ENCODE measurements at places on chromosomes 5 and 9.

- no peak for DNase-seq
Observed at GRCh38 chr5:132261881-132262845, 4.7 kb downstream of the PDLIM4 start.

GRCh38 chr5:39426051-39426745 lies 1.4 kb upstream of the DAB2 start:
- no peak for DNase-seq

DNA sequence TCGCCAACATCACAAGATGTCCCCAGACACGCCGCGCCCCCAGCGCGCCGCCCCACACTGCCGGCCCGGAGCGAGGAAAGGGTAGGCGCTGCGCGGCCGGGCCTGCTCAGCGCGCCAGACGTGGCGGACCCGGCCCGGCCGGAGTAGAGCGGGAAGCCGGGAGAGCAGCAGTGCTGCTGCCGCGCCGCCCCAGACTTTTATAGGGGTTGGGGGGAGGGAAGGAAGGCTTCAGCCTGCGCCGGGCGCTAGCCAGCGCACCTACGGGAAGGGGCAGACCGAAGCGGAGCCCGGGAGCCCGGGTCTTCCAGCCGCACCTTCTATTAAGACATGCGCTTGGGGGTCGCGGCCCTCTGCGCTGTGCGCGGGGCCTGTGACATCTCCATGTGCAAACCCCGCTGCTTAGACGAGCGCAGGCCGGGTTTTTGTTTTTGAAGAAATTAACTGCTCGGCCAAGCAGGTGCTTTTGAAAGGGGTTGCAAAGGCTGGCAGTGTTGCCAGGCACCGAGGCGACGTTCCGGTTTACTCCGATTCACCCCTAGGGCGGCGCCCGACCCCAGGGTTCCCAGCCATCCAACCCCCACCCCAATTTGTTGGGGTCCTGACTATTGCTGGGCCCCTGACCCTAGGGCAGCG lies 353 bp upstream of the PAX5 start:
- no peak for DNase-seq

DNA sequence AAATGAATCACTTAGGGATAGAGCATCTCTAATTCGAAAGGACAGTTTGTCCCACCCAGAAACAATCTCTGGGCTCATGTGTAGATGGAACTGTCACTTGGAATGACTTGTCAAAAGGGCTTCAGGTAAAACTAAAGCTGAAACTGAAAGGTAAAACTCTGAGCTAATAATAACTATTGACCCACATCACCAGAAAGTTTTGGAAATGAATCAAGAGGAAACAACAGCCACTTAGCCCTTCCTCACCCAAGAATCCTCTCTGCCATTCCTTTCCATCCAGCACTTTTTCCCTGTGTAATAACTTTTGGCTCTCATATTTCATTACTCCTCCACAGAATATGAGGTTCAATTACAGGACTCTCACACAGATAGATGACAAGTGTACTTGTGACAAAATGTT lies 14.0 kb upstream of the GLRX start:
- DNase-seq, result no peak

DNA sequence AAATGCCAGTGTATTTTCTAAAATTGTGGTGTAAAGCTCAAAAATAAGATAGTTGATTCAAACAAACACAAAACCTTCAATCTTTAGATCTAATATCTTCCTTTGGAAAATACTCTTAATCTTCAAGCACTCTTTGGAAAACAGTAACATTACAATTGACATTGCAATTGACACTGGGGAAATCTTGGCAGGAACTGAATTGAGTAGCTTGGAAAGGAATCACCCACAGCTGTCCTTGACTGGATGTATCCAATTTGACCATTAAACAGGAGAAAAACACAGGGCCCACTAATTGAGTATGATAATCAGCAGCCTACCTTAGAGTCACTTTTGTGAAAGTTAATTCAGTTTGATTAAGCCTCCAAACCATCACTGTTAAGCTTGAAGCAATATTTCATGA lies 776.7 kb downstream of the DTWD2 start:
- DNase-seq, result no peak

- no peak for DNase-seq
Observed at GRCh38 chr9:113373256-113373655, 3.5 kb downstream of the HDHD3 start.

- no peak for DNase-seq
Observed at GRCh38 chr5:164475339-164475977, 970.0 kb downstream of the MAT2B start.

- no peak for DNase-seq
Observed at GRCh38 chr5:95285409-95285755, 488 bp upstream of the MCTP1 start.

DNA sequence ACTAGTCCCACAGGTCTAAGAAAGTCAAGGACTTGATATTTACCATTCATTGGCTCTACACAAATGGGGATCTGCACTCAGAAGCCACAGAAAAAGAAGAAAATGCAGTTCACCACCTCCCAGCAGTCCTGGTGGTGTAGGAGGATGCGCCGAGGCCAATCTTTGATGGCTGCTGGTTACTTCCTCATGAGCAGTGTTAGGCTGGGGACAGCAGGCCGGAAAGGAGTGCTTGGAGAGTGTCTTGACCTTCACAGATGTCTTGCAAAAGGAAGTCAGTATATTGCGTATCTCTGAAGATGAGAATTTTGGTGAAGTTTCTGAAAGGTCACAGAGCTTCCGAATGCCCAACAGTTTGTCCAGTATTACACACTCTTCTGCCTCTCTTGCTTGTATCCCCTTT lies 597.0 kb downstream of the EBF1 start:
- no peak for DNase-seq

GRCh38 chr5:170302653-170303501 lies 5.3 kb upstream of the LCP2 start:
- DNase-seq, result peak; percentile 66

- no peak for DNase-seq
Observed at GRCh38 chr5:142278627-142279026, 46.2 kb downstream of the SPRY4 start.

GRCh38 chr5:61525512-61526206 lies 193.6 kb downstream of the ZSWIM6 start:
- no peak for DNase-seq

DNA sequence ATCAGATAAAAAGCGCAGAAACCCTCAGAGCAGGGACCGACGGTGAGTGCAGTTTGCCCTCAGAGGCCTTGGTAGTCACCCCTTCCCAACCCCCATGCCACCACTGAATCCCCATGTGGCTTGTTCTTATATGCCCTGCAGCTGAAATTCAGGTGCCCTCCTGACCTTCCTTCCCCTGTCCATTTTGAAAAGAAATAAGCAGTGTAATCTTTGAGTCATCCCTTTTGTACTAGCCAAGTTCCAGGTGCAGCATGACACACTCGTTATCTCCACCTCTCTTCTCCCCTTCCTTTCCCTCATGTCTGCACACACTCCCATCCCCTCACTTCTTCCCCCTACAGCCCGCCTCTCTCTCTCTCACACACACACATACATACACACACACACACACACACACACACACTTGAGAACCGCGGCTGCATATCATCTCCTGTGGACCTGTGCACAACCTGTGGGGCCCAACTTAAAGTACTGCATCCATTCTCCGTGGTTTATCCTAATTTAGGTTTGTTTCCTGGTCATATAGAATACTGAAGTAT lies 53.1 kb downstream of the SYK start:
- no peak for DNase-seq

GRCh38 chr5:172606156-172606785 lies 34.8 kb upstream of the NEURL1B start:
- DNase-seq, result no peak

DNA sequence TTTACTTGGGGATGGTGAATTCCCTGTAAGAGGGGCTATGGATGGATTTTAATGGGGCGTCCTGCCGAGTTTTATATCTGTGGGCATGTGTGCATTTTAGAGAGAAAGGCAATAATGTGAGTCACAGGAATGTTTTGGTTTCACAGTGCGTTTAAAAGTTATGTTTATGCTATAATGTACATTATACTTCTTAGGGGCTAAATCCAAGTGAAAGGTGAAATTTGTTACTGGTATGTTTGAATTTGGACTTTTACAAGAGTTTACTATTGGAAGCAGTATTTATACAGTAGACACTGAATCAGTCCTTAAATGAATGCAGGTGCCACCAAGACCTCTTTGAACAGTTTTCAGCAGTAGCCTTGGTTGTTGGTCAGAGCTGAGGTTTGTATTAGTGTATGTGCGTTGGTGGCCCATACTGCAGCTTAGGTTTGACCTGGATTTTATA lies 5.6 kb downstream of the JMY start:
- no peak for DNase-seq

GRCh38 chr5:11851416-11851815 lies 52.8 kb downstream of the CTNND2 start:
- no peak for DNase-seq

DNA sequence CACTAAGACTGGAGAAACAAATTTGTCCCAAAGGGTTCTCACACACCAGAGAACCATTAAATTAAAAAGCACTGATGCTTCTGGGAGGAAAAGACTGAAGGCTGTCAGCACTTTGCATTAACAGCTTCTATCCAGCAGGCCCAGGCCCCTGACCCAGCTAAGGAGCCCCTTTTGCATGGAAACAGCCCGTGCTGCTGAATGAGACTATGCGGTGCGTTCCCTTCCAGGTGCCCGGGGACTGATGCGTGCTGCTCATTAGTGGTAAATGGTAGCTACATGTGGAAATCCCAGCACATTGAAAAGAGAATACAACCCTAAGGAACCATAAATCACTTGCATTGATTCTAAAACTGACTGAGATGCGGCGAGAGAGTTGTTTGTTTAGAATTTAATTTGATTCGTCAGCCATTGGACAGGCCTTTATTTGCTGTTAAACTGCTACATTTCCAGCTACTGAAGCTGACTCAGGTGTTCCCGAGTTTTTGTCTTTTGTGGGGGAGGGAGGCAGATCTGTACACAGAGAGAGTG lies 351.0 kb upstream of the SLC24A2 start:
- no peak for DNase-seq

- DNase-seq, result no peak
Observed at GRCh38 chr9:38107811-38108304, 38.8 kb upstream of the SHB start.

Data from GM12892 (cell line).